ENCODE measurements at places on chromosomes 11 and 22.

GRCh38 chr22:50621356-50621880, 6.5 kb downstream of the ARSA start:
- DNase-seq = peak; percentile 56

- DNase-seq = no peak
Measured at GRCh38 chr22:22425783-22426624, 82.5 kb downstream of the ZNF280B start.

GRCh38 chr11:10459029-10459970, 4.2 kb downstream of the AMPD3 start:
- DNase-seq = peak; percentile 83

- DNase-seq = no peak
Measured at GRCh38 chr11:95503047-95503446, 272.0 kb upstream of the SESN3 start.

DNA sequence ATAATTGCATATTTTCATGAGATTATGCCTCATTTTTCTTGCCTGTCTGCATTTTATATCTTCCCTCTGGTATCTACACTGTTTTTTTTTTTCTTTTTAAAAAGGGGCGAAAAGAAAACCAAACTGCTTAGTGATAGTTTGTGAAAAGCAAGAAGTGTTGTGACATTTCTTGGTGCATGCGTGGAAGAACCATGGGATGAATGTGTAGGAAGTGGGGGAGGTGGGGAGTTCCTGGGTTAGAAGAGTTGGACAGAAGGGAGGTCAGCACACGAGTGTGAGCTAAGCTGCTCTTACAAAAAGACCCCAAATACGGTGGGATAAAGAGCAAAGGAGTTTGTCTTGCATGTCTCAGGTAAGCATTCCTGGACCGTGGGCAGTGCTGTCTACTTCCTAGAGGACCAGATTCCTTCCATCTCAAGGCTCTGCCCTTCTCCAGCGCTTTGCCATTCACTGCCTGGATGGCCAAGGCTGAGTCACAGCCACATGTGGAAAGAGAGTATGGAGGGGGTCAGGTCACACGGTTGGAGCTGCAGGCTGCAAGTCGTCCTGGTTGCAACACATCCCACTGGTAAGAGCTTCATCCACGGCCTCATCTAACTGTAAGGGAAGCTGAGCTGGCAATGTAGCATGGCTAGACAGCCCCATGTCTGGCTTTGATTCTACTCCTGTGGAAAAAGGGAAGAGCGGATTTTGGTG, 300.6 kb downstream of the DDX10 start:
- DNase-seq = no peak

- DNase-seq = no peak
Measured at GRCh38 chr11:35800970-35801953, 138.7 kb downstream of the TRIM44 start.

DNA sequence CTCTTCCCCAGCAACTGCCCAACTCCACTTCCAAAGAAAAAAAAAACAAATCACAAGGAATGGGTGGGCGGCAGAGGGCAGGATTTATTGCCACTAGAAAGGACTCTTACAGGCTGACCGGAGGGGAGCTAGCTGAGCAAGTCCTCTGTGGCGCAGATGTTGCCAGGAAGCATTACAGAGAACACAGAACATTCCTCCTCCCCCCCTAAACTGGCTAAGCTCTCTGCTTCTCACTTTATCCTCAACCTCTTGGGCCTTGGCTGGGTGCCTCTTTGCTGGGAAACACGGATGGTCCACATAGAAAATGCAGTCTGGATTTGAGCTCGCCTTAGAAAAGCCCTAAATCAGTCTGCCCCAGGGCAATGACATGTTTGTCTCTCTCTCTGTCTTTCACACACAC, 12.6 kb upstream of the FJX1 start:
- no peak for DNase-seq

DNA sequence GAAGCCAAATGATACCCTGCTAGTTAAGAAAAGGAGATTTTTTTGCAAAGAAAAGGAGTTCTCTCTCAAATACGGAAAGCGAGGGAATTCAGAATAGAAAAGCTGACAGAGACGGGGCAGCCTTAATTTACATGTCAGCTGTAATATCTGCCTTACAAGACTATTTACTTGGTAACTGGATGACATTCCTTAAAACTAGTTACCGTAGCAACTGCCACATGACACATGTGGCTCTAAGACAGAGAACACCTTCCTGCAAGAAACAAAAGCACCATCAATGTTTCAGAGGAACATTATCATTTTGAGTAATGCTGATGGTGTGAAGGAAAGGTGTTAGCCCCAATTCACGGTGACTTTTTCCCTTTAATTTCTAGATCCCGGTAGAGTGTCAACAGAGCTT, 222.1 kb downstream of the LRRC4C start:
- DNase-seq = no peak

DNA sequence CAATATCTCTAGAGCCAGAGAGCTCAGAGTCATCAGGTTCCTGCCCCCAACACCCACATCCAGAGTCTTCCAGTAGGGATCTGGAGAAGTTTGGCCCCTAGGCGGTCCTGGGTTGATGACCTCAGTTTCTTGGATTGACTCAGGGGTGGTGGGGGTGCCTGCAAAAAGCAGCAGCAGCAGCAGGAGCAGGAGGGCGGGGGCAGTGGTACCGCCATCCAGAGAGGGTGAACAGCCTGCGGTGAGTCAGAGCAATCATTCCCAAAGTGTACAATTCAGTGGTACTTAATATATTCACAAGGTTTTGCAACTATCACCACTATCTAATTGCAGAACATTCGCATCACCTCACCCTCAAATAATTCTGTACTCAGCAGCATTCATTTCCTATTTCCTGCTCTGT, 9.9 kb upstream of the SEC14L3 start:
- no peak for DNase-seq

GRCh38 chr11:65401073-65401802, 14.8 kb downstream of the FRMD8 start:
- no peak for DNase-seq

DNA sequence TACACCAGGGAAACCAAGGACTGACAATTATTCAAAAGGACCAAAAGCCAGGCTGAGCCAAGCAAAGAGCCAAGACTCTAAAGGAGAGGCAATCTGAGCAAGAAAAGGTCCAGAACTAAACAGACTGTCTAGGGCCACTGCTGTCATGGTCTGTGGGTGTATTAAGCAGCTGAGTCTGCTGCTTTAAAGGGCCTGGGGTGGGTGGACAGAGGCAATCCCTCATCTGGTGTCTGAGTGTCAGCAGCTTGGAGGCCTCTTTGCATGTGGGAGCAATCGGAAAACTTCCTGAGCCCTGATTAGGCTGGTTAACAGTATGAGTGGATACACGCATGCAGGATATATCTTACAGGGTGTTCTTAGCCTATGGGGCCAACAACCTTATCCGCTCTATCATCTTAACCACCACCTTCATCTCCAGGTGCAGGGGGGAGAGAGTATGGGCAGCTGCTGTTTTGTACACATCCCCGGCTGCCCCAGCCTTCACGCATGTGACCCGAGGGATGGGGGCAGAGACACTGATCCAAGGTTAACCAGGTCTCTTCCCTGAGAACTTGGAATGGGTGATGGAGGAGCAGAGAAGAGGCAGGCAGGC, 67.5 kb upstream of the TIMP3 start:
- no peak for DNase-seq

DNA sequence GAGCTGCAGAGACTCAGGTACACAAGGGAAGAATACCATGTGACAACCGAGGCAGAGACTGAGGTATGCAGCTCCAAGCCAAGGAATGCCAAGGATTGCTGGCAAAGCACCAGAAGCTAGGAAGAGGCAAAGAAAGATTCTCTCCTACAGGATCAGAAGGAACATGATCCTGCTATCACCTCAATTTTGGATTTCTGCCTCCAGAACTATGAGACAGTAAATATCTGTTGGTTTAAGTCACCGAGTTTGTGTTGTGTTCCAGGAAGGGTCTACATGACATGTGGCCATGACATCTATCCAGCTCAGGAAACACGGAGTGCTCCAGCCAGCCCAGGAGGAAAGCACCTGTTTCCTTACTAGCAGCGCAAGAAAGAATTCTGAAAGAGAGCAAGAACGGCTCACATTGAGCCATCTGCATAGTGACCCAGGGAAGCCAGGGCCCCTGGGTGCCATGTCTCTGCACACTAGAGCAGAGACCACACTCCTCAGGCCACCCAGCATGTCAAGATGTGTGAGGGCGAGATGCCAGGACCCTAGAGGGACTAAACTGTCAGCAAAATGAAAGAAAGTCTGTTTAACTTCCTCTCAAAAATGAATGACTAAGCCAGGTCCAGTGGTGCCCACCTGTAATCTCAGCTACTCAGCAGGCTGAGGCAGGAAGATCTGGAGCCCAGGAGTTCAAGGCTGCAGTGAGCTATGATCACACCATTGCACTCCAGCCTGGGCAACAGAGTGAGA, 35.6 kb upstream of the GALNT18 start:
- no peak for DNase-seq

DNA sequence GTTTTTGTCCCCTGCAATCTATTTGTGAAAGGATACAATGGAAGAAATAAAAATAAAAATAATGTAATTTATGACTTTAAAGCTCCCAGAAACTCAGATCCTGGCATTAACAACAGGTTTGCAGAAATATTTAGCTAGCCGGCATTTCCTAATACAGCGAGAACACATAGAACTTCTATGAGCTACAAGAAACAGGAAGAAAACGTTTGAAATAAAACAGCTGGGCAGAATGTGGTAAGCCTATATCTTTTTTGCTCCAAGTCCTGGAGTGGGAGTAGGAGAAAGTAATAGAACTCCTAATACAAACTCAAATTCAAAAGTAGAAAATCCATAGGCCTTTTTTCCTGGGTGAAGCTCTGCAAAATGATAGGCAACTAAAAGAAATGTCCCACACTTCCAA, 29.6 kb upstream of the FIBIN start:
- DNase-seq = no peak

- no peak for DNase-seq
Measured at GRCh38 chr22:27538666-27539065, 262.9 kb downstream of the MN1 start.

GRCh38 chr11:119263352-119263940, 53.5 kb downstream of the MCAM start:
- peak; percentile 39 for DNase-seq

GRCh38 chr11:31986201-31986889, 104.5 kb upstream of the RCN1 start:
- no peak for DNase-seq

GRCh38 chr11:65585396-65586246, 9.8 kb downstream of the EHBP1L1 start:
- DNase-seq = no peak

DNA sequence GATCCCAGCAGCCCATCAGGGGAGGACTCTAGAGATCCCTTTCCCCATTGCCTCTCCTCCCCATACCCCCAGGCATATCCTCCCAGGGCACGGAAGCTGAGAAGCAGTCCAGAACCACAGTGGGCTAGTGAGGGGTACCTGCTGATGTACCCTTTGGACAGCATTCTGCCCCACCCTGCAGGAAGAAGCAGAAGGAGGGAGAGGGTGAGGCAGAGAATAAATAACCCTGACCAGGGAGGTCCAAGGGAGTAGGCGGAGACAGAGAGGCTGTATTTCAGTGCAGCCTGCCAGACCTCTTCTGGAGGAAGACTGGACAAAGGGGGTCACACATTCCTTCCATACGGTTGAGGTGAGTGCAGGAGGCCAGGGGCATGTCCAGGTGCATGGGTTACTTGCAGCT, at the start of gene OR51E1:
Gene OR51E1 (plus strand): TSS at position 301 of the 400 bp plus-strand sequence. CDS start 8,545 bp downstream, outside the sequence.
- DNase-seq = no peak

Measured in CD4-positive, alpha-beta T cell treated with Interleukin-15 for 4 hours (primary cell).